ENCODE measurements at places on chromosomes 3 and 15. TPM values are rescaled to one million over a fixed set of nuclear protein-coding genes. Genes with fewer than 3 reads are reported as not detected.

The LINGO1 gene
- 4.5 TPM for total RNA-seq

The GPR149 gene
- total RNA-seq: not detected

The OXSM gene
- 7.1 TPM for total RNA-seq

The AHSG gene
- total RNA-seq: not detected

- DNase-seq: no peak
These were observed 284.1 kb downstream of the IL5RA start for GRCh38 chr3:2826036-2826435.

DNA sequence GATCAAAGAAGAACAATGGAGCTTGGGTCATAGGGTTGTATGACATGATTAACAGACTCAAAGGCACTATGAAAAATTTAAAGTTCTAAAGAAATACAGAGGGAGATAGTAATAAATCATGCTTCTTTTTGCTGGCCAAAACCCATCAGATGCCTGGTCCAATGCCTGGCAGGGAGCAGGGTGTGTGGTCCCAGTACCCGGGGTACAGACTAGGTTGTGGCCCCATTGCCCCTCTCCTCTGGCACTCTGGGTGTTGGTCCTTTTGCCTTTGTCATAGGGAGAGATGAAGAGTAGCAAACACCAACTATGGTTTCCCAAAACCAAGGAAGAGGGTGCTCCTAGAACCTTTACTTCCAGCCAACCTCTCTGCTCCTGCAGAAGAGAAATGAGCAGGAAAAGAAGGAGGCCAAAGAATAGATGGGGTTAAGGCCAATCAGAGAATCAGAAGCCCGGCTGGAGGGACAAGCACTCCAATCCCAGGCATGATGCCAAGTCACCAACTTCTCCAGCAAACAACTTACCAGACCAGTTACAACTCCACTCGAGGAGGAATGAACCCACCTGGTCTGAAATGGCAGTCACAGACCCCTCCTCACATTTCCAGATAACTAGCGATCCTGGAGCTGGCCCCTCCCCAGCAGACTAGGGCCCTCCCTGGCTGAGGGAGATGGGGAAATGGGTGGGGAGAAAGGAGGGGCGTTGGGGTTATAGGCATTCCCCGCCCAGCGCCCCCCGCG is 1.8 kb downstream of the IGDCC3 start:
- DNase-seq: no peak

- DNase-seq: no peak
These were observed 93.3 kb upstream of the SLC7A14 start for GRCh38 chr3:170679190-170679589.

DNA sequence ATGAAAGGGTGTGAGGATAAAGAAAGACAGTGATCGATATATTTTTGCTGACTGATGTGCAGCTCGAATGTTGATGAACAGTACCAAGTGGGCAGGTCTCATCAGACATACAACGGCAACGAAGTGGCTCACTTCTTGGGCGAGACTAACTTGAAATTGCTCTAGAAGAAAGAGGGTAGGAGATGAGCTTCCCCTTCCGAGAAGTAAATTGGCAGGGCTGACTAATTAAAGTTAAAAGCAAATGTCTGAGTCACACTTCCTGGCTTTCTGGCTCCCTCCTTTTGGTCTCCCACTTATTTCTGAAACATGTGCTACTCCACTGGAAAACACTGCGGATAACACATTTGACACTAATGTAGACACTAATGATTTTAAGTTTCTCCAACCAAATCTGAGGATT is 228.3 kb downstream of the ABHD5 start:
- peak; percentile 35 for DNase-seq

GRCh38 chr15:77426871-77427270 is 6.2 kb downstream of the HMG20A start:
- DNase-seq: no peak

- no peak for DNase-seq
These were observed 6.8 kb downstream of the GCNT3 start for GRCh38 chr15:59618406-59618805.
